Right renal cortex interstitium (tissue), 3 donors: ENCODE measurements at places on chromosomes 1 and 21.
A peak's percentile ranks its signal among the peaks of the same experiment; 100 is the strongest.

DNA sequence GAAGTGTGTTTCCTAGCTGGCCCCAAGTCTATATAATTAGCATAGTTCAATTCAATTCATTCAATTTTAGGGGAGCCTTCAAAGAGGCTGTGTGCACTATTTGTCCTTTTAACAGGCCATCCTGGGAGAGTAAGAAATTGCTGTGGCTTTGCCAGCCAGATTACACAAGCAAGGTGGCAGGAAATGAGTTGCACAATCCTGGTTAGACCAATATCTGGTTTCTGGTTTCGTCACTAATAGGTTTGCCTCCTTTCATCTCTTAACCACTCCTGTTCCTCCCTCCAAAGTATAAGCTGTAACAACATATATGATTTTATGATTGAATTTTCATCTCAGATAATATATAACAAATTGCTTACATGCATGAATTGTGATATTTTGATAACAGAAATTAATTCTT lies 84.1 kb upstream of the NEGR1 start:
- DNase-seq: no peak

DNA sequence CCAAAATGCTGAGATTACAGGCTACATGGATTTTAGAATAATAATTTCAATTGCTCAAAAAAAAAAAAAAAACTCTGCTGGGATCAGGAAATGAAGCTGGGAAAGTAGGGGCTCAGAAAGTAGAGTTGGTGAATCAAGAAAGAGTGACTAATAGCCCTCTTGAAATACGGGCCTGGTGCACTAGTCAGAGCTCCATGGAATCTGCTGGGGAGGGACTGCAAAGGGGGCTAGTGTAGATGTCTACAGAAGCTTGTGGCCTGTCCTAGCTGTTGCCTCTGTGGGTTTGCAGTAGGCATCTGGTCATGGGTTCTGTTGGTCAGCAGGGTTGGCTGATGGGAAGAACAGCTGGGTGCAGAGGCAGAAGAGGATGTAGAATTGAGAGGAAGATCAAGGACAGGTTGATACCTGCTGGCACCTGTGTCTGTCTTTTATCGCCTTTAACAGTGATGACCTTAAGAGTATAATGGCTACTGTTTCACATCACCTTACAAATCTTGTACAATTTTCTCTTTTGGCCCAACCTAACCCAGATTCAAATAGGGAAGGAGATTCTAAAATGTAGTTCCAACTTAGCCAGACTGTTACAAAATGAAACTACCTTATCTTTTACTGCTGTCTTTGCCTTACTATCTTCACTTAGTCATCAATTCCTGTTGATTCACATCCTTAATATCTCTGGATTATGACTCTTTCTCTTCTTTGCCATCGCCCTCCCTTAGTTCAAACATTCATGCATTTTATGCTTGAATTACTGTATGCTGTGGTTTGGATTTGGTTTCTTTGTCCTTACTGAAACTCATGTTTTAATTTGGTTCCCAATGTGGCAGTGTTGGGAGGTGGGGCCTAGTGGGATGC lies 126.2 kb downstream of the GIPC2 start:
- no peak for DNase-seq

- DNase-seq: no peak
Observed at GRCh38 chr1:59186656-59187055, 110.2 kb upstream of the FGGY start.

GRCh38 chr1:155884031-155884960 lies 24.9 kb downstream of the SYT11 start:
- no peak for DNase-seq

GRCh38 chr1:64001038-64001437 lies 202.4 kb upstream of the UBE2U start:
- DNase-seq: no peak

DNA sequence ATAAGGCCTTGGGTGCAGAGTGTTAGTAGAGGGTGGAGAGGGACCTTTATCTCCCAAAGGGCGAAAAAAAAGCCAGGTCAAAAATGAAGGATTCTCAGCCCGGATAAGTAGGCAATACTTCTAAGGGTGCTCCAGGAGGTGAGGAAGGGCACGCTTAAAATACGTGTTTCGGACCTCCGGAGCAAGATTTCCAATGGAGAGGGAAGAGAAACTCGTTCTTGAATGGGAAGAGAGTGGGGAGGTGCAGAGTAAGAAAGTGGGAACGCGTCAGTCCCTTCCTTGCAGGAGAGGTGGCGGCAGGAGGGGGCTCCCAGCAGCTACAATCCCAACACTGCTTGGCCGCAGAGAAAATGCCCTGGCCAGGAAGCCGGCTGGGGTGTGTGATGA lies 581 bp downstream of the EFCAB14 start:
- DNase-seq: no peak

GRCh38 chr1:181350131-181350530 lies 133.2 kb upstream of the CACNA1E start:
- DNase-seq: no peak

DNA sequence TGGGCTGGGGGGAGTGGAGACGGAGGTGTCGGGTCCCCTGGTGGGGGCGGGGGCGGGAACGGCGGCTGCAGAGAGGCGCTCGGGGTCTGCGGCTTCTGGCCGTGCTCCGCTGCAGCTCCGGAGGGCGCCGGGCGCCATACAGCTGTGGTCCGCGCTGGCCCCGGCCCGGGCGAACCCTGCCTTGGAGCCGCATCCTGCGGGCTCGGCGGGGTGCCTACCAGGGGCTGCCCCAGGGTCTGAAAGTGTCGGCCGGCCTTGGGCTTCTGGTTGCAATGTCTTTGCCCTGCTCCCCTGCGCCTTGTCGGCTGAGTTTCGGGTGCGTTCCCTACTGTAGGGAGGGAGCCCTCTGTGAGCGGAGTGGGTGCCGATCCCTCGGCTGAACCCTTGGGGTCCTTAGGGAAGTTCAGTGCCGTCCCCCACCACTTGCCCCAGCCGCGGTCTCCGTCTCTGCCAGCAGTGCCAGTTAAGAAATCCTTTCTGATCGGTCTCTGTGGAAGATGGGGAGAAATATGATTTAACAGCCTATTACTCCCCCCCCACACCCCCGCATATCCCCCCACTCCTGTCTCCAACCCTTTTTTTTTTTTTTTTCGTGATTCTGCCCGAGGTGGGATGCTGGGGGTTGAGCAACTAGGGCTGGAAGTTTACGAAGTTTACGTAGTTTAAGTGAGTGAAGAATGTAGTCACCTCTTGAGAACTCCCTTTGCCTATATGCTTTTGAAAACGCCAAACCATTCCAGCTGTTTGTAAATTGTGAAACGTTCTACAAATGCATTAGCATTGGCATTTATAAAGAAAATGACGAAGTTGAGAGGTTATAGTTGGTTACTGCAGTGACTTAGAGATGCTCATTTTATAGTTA lies 588 bp downstream of the NEXN start:
- peak; percentile 37 for DNase-seq

GRCh38 chr1:222046684-222047263 lies 304.9 kb upstream of the DUSP10 start:
- DNase-seq: no peak

DNA sequence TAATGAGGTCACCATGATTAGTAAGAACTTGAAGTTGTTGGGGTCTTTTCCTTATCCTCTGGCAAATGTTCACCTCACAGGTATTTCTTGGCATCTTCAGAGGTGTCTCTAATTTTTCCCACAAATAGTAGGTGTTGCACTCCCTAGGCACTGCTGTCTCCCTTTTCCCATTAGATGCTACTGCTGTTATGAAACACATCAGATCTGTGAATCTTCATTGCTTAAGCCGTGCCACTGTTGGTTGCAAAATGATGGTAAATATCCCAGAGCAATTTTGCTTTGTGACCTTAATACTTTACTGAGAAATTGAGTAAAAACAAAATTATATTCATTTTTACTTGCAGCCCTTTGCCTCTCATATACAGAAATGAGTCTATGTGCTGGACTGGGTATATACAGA lies 169.6 kb downstream of the KCNK2 start:
- no peak for DNase-seq

- no peak for DNase-seq
Observed at GRCh38 chr1:10544239-10544638, 69.5 kb downstream of the PEX14 start.

DNA sequence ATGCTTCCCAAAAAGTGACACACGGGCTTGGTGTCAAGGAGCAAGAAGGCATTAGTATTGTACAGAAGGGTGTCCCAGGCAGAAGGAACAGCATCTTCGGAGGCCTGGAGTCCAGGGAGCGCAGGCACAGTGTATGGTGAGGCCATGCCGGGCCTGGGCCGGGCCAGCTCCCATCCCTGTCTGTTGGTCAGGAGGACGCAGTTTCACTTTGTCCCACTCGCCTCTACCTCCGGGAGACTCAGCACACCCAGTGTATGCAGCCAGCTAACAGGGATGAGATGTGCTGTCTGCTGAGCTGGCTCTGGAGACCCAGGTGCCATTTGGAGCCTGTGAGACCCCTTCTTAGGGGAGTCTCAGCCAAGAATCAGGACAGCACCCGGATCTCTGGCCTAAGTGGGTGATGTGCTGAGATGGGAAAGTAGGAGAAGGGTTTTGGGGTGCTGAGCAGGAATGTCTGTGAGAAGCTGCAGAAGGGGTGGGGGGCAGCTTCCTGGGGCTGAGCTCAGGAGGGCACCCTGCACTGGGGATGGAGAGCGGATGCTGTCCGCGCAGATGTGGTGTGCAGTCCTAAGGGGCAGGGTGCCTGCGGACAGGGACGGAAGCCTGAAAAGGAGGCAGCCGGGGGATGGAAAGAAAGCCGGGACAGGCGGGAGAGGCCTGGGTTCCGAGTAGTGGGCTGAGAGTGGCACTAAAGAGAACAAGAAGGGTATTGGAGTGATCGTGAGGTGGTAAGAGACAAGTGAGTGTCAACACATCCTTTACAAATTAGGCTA lies 25.7 kb downstream of the DMRTB1 start:
- DNase-seq: no peak

DNA sequence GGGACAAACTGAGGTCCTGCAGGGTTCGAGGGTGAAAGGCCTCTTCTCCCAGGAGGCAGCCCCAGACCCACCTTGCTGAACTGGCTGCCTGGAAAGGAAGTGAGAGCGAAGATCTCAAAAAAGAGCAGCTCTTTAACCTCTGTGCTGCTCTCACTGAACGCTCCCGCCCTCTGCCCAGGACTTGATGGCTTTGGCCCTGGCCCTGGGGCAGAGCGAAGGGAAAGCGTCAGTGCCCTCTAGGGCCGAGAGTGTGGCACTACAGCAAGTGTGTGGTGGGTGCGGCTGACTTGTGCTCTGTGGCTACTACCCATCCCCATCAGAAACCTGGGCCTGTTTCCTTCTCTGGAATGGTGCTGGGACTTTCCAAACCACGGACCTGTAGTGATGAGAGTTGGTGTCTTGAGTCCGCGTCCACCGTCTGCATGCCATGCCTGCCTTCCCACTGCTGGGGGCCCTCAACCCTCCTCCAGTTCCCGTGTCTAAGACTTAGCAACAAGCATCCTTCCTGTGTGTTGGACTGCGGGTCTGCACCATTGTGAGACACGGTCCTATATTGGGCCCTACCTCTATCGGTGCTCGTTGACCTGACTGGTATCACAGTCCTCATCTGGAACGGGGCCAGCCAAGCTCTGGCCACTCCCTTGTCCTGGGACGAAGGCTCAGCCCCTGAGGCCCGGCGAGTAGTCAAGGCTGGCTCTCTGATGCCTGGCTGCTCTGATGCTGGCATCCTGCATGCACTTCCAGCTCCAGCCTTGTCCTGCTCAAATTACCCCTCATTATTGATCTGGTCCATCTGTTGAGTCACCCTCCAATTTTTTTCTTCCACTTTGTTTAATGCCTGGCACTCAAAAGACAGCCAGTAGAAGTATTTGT lies 180.3 kb downstream of the DISC1 start:
- DNase-seq: no peak

DNA sequence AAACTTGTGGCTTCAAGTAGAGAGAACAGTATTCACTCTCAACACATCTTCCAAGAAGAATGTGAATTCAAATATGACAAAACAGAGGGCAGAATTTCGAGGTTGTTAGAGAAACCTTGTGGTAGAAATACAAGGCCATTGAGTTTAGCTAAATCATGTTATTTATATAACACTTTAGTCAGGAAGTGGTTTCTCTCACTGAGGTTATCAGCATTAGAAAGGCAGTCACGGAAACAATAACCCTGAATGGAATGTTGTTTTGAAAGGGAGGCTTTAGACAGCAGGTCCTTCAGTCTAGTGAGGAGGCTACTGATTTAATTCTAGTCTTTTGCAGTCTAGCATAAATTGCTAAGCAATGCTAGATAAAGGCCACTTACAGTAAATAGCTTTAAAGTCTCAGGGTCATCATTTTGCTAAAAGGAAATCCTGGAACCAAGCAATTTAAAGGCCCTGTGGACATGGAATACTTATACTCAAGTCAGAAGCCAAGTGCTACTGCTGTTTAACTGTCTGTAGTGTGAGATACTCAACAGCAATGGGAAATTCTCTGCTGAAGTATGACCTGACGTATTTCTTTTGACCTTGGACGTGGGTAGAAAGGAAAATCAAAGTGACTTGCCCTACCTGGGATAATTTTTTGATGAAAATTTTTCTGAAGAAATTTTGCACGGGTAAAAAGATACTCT lies 89.0 kb upstream of the CHODL start:
- DNase-seq: no peak

- DNase-seq: no peak
Observed at GRCh38 chr1:187408212-187409004, 579.7 kb downstream of the PLA2G4A start.

DNA sequence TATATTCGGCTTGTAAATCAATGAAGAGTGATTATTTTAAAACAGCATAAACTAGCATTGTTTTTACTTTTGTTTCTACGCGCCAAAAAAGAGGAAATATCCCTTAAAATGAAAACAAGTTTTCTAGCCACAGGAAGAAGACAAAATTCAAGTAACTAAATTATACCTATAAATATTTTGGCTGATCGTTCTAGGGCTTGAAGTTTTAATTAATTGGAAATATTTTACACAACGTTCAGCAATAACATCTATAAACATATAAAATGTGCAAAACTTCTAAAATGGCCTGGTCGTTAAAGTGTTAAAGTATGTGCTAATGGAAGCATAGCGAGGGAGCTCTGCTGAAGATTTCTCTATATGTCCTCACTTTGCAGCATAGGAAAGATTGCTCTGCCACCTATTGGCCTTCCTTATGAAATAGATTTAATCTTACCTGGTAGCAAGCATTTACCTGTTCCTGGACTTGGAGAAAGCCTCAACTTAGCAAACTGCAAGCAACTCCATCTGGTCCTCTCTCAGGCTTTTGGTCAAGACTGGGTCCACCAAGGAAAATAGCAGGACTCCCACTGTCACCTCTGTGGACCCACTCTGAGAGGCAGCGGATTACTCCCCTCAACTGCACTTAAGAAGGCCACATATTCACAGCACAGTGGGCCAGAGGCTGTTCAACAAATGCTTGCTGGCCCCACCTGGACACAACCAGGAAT lies 351.3 kb upstream of the RUNX1 start:
- peak; percentile 34 for DNase-seq

GRCh38 chr1:219067350-219067712 lies 106.3 kb upstream of the LYPLAL1 start:
- no peak for DNase-seq

DNA sequence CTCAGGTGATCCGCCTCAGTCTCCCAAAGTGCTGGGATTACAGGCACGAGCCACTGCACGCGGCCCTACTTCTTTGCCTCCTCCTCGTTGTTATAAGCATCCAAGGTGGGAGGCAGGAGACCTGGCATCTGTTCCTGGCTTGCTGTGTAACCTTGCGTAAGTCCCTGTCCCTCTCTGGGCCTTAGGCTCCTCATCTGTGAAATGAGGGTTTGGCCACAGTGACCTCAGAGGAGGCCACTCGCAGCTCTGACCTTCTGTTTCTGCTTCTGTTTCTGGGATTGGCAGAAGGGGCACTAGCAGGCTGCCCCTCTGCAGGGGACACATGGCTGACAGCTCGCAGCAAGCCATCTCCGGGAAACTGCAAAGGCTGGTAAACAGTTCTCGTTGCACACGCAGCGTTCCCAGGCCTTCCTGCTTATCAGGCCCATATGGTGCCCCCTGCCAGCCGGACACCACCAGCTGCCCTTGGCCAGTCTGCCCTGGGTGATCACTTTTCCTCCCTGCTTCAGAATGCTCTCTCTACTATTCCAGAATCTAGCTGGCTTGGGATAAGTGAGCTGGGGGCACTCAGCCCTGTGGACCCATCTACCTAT lies 2.6 kb upstream of the LDLRAP1 start:
- DNase-seq: no peak
